Brain microvascular endothelial cell (primary cell): ENCODE measurements at places on chromosomes 16 and 17.

DNA sequence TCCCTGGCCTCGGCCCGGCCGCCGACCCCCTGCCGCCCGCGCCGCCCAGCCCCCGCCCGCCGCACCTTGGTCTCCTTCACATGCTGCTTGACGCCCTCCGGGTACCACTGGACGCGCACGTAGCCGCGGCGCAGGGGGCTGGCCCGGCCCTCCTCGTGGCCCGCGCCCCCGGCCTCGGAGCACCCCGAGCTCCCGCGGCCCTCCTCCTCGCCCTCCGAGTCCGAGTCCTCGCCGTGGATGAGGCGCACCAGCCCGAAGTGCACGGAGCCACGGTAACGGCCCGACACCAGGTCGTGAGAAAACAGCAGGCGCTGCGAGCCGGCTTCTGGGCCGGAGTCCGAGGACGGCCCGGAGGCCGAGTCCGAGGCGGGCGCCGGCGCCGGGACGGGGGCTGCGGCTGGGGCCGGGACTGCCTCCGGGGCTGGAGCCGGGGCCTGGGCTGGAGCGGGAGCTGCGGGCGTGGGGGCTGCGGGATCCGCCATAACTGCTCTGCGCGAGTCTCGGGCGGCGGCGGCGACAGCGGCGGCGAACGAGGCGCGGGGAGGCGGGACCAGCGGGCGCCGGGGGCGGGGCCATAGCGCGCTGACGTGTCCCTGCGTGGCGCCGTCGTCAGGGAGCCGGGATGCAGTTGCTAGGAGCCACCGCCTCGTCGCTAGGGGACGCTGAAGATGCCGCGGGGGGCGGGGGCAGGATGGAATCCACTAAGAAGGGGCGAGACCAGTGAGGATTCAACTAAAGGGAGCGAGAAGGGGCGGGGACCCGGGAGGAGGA is at the start of gene UBE2O:
UBE2O (minus strand) TSS at position 493 of the 771 bp plus-strand sequence; CDS start at position 482, 11 bp downstream.
- DNase-seq: peak; percentile 74

DNA sequence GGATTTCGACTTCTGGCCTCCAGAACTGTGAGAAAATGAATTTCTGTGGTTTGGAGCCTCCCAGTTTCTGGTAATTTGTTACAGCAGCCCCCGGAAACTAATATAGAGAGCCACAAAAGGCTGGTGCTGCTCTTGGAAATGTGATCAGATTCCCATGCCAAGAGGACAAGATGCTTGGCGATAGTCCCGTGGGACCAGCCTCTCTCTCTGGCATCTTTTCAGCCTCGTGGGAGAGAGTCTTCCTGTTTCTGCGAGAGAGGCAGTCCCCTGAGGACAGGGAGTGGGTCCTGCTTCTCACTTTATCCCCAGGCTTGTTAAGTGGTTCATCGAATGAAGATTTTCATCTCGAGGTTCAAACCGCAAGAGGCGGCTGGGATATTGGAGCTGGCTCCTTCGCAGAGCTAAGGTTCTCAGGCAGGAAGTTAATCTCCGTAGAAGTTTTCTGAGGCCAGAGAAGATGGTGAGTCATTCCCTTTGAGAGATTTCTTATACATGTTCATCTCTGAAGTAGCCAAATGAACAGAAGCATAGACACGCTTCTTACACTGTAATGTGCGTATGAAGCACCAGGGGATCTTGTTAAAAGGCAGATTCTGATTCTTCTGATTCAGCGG is 211.6 kb upstream of the SDK2 start:
- DNase-seq: no peak

- no peak for DNase-seq
Observed at GRCh38 chr16:86524029-86524428, 13.7 kb downstream of the FOXF1 start.

GRCh38 chr17:13544292-13544691 is 57.4 kb downstream of the HS3ST3A1 start:
- peak; percentile 97 for DNase-seq

GRCh38 chr17:2212400-2212981 is 91.1 kb downstream of the SMG6 start:
- no peak for DNase-seq

GRCh38 chr17:76992891-76993290 is 124.7 kb downstream of the MGAT5B start:
- no peak for DNase-seq

- no peak for DNase-seq
Observed at GRCh38 chr16:9965079-9965478, 217.1 kb downstream of the GRIN2A start.

GRCh38 chr17:7330638-7331015 is 1.5 kb upstream of the NEURL4 start:
- no peak for DNase-seq

DNA sequence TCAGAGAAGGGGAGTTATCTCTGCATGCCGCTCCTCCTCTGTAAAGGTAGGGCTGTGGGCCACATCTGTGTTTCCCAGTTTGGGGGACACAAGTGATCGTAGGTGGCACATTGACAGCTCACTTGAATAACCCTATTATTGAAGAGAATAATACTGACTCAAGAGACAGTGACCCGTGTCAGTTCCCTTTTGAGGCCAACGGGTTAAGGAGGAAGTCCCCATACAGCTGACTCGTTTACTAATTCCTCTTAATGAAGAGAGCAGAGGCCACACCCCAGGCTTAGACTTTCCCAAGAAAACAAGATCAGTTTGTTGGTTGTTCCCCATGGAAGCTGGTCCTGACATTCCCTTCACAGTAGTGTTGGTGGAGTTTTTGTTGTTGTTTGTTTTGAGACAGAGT is 33.0 kb downstream of the IL4R start:
- DNase-seq: no peak

GRCh38 chr17:5138616-5139457 is 23.0 kb downstream of the USP6 start:
- no peak for DNase-seq

GRCh38 chr16:72995151-72995881 is 52.6 kb downstream of the ZFHX3 start:
- DNase-seq: no peak

- no peak for DNase-seq
Observed at GRCh38 chr17:4607261-4607741, 23.0 kb downstream of the SMTNL2 start.

- DNase-seq: no peak
Observed at GRCh38 chr16:4874666-4875065, 27.4 kb downstream of the UBN1 start.

DNA sequence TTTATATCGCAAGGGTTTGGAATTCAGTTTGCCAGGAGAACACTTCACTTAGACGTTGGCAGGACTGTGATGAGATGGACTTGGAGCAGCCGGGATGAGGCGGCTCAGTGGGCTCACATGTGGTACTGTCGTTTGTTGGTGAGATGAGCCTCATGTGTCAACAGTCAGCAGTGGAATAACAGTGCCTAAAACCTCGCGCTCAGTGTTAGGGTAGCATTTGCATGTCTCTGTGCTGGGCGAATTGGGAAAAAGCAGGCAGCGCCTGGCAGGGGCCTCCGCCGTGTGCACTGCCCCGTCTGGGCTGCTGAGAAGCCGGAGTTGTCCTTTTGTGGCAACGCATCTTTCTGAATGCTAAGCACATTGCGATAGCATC is 49.7 kb downstream of the CRISPLD2 start:
- DNase-seq: no peak

DNA sequence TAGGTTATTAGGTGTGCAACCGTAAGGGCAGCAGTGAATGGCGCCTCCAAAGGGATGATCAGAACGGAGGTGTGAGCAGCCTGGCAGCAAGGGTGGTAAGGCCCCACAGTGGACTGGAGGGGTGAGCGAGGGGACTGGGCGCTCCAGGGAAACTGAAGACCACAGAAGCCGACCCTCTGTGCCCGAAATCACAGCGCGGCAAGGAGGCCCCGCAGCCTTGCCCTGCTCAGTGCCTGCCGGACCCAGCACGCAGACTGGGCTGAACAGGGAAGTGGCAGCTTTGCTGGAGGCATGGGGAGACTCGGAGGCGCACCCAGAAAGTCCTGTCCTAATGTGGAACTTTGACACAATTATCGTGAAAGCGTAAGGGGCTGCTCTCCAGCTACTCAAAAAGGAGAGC is 38.4 kb downstream of the KLHDC4 start:
- DNase-seq: no peak

DNA sequence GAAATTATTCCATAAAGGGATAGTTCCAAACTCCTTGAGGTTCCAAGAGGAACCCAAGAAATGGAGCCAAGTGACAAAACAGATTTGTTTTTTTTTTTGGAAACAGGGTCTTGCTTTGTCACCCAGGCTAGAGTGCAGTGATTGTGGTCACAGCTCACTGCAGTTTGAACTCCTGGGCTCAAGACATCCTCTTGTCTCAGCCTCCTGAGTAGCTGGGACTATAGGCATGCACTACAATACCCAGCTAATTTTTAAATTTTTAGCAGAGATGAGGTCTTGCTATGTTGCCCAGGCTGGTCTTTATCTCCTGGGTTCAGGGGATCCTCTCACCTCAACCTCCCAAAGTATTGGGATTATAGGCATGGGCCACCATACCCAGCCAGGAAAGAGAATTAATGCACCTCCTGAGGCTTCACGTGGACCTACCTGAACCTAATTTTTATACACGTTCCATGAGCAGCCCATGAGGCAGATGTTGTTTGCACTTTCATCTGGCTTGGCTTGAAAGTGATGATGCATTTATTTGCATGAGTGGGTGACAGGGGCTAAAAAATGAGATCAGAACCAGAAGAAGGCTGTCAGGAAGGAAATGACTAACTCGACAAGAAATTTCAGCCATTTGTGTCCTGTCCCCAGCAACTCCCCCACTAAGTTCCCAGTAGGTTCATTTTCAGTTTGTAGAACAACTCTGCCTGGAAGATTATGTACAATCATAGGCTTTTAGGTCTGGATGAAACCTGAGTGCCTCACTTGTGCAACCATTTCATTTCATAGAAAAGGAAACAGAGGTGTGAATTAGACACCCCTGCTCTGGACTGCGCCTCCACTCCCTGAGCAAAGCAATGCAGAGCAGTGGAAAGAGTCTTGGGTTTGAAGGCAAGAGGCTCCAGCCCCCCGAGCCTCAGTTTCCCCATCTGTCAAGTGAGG is 10.3 kb upstream of the IRF8 start:
- peak; percentile 86 for DNase-seq

- DNase-seq: no peak
Observed at GRCh38 chr17:3511852-3512504, 36.2 kb downstream of the ASPA start.

DNA sequence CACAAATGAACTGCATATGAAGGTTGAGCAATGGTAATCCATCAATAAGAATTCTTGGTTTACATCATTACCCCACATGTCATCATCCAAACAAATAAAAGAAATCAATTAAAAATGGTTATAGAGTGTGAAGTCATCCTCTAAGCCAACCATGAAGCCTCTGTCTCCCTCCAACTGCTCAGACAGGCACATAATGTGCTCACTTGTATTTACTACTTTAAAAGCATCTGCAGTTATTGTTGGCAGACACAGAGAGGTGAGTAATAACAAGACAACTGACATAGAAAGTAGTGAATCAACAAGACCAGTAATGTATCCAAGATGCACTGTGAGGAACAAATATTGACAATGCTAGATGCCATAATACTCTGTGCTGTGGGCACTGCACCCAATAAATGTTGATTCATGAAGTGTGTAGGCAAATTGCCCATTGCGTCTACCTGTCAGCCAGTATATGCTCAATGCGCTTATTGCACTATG is 20.0 kb downstream of the ADAMTS18 start:
- peak; percentile 19 for DNase-seq

DNA sequence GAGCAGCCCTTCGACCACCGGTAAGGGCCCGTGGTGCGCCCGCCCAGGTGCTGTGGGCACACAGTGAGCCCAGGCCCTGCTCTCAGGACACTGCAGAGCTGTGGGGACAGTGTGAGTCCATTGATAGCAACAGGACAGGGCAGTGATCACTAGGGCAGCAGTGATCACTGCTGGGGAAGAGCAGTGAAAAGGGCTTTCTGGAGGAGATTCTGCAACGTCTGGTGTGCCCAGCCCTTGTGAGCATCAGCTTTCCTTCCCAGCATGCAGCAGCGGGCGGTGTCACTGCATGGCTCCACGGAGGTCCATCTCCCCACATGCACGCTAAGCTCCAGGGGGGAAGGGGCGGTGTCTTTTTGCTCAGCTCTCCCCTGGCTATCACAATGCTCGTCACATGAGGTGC is 32.1 kb downstream of the MAP1LC3B start:
- DNase-seq: no peak

DNA sequence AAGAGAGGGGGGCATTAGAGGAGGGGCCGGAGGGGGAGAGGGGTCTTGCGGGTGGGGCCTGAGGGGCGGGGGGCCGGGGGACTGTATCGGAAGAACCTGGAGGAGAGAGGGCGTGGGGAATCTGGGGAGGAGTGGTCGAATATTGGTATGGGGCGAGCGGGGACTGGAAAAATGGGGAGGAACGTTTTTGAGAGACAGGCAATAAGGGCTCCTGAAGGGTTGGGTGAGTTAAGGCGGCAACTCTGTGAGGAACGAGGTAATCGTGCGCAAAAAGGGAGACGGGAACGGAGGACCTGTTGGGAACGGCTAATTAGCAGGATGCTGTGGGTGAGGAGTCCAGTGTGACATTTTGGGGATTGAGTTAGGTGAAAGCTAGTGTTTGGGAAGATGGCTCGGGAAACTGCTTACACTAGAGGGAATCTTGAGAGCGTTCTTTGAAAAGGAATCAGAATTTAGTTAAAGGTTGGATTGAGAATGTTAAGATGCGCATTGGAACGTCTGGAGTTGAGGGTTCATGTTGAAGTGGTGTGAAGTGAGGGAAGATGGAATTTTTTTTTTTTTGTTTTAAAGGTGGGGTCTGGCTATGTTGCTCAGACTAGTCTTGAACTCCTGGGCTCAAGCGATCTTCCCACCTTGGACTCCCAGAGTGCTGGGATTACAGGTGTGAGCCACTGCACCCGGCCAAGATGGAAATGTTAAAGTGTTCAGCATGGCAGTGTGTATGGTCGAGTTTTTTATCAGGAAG is 662 bp downstream of the WIPF2 start:
- DNase-seq: peak; percentile 32

DNA sequence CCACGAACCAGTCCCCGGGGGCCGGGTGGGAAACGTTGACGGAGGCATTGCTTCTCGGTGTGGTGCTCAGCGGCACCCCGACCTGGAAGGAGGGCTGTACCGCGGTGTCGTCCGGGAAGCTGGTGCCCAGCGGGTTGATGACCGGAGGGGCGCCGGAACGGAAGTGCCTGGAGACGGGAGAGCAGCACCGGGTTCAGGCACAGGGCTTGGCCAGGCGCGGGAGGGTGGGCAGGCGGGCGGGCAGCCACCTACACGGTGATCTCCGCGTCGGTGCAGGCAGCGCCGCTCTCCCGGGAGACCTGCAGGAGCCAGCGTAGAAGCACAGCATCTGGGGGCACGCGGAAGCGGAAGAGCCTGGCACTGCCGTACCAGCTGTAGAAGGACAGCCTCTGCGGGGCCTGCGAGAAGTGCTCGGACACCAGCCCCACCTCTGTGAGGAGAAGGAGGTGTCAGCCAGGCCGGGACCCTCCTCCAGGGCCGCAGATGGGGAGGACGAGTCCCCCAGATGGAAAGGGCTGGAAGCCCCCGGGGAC is 4.3 kb downstream of the PGAP6 start:
- DNase-seq: no peak
